ENCODE measurements at places on chromosomes 4 and X.

GRCh38 chr4:111475001-111475400 is 670.3 kb upstream of the FAM241A start:
- DNase-seq: peak; percentile 23

DNA sequence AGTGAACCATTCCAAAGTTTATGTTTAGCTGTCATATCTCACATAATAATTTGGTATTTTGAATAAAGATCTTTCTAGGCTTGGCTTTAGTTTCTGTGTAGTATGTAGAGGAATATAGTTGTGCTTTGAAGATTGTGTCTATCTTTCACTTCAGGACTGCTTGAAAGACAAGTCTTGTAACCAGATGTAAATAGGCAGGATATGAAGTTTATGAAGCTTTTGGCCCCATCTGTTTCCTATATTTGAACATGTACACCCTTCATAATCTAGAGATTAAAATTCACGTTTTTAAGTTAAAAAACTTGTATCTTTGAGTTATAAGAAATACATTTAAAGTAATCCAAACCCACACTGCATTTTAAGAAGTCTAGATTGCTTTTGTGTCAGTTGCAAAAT is 11.7 kb upstream of the FREM3 start:
- DNase-seq: no peak

- DNase-seq: no peak
Measured at GRCh38 chr4:130632731-130633604, 1537.0 kb downstream of the C4orf33 start.

- no peak for DNase-seq
Measured at GRCh38 chrX:129771266-129771995, 8.3 kb upstream of the SASH3 start.

- peak; percentile 1 for DNase-seq
Measured at GRCh38 chrX:34365471-34365870, 233.4 kb upstream of the FAM47A start.

DNA sequence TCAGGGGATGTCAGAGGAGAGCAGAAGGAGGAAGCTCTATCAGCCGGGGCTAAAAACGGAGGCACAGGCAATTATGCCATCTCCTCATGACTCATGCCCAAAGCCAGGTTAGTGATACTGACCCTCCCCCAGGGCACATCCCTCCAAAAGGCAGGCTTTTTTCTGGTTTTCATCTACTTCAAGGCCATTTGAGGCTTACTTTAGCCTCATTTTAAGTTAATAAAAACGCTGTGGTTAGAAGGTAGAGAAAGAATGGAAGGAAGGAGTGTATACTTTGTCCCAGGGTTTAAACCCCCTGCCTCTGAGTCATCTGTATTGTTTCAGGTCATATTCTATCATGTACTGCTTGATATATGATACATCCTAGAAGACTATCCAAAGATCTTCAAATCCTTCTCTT is 89.7 kb upstream of the NDP start:
- no peak for DNase-seq
